ENCODE measurements at places on chromosomes 6 and 20.

- DNase-seq: peak; percentile 3
Observed at GRCh38 chr6:63941747-63942470, 306.3 kb downstream of the PHF3 start.

- DNase-seq: peak; percentile 10
Observed at GRCh38 chr6:39923394-39923793, 10.9 kb downstream of the MOCS1 start.

GRCh38 chr6:13978102-13978640, 53.4 kb downstream of the RNF182 start:
- no peak for DNase-seq

- no peak for DNase-seq
Observed at GRCh38 chr20:59948828-59949720, 8.9 kb downstream of the FAM217B start.

DNA sequence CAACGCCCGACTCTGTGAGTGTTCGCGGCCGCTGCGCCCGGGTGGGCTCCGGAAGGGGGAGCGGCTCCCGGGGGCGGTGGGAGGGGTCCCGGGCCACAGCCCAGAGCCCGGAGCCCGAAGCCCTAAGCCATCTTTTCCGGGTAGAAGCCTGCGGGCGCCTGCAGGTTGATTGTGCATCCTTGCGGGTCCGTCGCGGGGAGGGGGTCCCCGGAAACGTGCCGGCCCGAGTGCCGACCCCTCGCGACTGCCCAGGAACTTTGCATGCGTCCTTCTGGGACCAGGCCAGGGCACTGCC, 413 bp downstream of the PTPRA start:
- DNase-seq: no peak

GRCh38 chr20:13659288-13659687, 20.6 kb upstream of the TASP1 start:
- no peak for DNase-seq

DNA sequence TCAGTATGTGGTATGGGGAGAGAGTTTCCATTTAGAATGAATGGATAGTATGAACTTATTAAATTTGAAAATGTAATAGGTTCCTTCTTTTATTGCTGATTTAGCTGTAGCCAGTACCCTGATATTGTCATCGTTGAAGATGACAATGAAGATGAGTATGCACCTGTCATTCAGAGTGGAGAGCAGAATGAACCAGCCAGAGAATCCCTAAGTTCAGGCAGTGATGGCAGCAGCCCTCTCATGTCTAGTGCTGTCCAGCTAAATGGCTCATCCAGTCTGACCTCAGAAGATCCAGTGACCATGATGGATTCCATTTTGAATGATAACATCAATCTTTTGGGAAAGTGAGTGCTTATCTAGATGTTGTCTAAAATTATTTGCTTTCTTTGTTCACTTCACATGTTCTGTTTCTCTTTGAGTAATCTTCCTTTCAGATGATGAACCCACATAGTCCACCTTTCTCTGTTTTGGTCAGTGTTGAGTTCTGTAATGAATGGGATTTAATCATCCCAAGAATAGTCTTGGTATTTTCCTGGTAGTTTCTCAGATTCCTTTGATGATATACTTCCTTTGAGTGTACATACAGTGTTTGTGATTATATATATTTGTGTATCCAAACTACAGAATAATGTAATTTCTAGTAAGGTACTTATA, 23.3 kb downstream of the HSF2 start:
- no peak for DNase-seq

DNA sequence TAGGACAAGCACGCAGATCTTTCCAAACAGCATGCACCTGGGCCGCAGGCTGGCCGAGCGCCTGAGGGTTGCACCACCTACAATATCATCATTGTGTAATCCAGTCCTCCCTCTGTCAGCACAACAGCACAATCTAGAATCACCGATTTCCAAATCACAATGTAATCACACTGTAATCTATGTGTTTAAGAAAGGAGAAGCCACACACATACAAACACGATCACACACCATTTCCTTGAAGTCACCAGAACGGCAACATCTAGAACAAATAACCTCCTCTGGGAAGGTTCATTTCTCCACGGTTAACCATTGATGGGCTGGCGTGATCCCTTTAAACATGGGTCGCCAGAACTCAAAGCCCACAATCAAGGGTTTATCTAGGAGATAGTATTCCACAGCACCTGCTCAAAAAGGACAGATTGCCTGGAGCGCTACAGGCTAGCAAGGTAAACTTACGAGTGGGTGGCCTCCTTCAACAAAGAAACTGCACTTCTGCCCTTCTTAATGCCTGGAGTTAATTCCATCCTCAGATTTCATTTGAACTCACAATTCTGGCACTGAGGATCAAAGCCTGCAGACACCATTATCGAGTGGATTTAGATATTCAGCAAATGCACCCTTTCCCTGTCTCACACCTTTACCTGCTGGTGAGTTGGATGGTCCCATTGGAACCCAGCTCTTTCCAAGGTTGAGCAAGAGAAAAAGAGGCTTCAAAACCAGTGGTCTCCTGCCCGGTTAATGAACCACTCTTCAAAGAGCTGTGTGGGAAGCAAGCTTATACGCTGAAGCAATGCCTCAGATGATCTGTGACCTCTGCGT, 83.8 kb upstream of the FOXQ1 start:
- DNase-seq: no peak

GRCh38 chr6:106275692-106276091, 49.9 kb downstream of the ATG5 start:
- DNase-seq: no peak

DNA sequence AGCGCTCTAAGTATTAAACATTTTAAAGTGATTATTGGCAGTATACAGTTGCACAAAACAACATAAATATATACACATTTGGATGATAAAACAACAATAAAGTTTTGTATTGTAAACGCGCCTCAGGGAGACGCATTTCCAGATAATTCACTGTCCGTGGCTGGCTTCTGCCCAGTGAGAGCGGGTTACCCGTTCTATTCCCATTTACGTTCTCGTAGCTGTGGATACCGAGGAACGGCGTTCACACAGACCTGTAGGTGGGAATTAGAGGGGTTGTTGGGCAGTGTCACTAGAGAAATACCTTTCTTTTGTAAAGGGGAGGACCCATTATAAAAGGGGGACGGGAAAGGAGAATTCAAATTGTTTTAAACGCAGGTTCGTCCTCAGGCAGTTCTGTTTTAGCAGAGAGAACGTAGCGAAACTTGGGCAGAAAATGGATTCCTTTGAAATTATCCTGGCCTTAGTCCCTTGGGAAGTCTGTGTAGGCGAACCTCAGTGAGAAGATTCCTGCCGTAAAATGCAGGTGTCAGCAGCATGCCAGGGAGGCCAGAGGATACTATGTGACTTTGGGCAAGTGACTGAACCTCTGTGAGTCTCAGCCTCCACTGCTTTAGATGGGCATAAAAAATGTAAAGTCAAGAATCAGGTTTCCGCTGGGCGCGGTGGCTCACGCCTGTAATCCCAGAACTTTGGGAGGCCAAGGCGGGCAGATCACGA, 756 bp downstream of the MTG2 start:
- no peak for DNase-seq

DNA sequence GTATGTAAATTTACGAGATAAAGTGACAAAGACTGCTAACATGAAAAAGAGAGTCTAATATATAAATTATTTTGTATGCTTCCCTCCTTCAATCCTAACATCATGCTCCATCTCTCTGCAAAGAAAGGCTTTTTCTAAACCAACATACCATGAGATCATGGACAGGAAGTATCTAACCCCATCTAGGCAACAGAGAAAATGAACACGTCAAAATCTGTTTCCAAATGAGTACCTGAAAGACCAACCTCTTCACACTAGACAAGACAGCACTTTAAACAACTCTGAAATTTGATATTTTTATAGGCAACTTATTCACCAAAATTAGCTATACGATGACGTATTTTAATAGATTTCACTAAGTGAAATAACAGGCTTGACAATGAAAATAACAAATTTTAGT, 54.6 kb downstream of the MAN1A1 start:
- DNase-seq: no peak

DNA sequence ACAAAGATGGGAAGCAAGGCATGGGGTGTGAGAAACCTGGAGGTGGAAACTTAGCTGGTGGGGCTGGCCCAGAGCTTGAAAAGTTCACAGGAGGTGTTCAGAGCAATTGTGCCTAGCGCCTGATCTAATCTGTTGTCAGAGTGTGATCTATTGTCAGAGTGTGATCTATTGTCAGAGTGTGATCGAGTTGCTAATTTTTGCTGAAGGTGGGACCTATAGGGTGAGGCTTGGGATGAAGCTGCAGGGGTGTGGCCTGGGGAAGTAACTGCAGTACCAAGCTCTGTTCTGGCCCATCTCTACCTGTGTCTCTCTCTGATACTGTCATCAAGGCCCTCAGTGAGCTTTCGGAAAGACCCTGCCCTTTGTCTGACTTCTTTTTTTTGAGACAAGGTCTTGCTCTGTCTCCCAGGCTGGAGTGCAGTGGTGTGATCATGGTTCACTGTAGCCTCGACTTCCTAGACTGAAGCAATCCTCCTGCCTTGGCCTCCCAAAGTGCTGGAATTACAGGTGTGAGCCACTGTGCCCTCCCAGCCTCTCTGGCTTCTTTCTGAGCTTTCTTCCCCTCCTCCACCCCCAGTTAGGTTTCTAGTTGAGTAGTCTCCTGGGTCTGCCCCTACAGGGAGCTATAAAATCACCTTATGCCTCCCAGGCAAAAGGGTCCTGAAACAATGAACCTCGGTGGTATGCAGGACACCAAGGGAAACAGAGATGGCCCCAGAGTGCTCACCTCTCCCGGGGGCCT, 150.8 kb upstream of the RNF24 start:
- no peak for DNase-seq

GRCh38 chr6:167094820-167095637, 27.9 kb upstream of the CCR6 start:
- DNase-seq: no peak

- no peak for DNase-seq
Observed at GRCh38 chr6:91279740-91280493, 693.0 kb upstream of the MAP3K7 start.

- no peak for DNase-seq
Observed at GRCh38 chr6:56199956-56200355, 47.4 kb downstream of the COL21A1 start.

DNA sequence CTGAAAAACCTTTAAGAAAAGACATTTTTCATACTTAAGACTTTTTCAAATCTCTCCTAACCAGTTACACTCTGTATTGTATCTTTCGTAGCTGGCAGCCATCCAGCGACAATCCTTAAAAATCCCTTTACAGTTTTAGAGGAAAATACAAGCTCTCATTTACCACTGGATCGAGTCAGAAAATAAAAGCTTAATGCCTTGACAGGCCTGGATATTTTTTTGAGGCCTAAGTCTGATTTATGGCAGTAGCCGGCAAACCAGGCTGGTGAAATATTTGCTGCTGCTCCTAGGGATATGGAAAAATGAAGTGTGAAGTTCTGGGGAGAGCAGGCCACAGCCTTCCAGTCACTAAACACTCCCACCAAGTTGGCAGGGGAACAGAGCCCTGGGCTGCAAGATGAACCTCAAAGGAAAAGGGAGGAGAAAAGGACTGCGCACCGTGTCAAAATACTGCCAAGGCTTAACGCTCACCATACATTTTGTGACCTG, 213.0 kb upstream of the SUPT3H start:
- DNase-seq: no peak

- DNase-seq: peak; percentile 81
Observed at GRCh38 chr20:60249436-60249835, 291.2 kb downstream of the CDH26 start.

GRCh38 chr20:19977373-19977770, 39.8 kb upstream of the NAA20 start:
- no peak for DNase-seq

- DNase-seq: no peak
Observed at GRCh38 chr6:154937306-154938220, 57.6 kb upstream of the TIAM2 start.

- no peak for DNase-seq
Observed at GRCh38 chr6:90286884-90287488, 9.7 kb downstream of the BACH2 start.

- no peak for DNase-seq
Observed at GRCh38 chr6:1617466-1618310, 8.0 kb downstream of the FOXC1 start.

GRCh38 chr20:16314320-16314719, 258.9 kb downstream of the KIF16B start:
- no peak for DNase-seq

- DNase-seq: no peak
Observed at GRCh38 chr20:63750807-63751470, 11.4 kb downstream of the SLC2A4RG start.

GRCh38 chr6:153816366-153816765, 222.7 kb upstream of the OPRM1 start:
- DNase-seq: no peak

GRCh38 chr6:10658910-10659698, 35.3 kb downstream of the C6orf52 start:
- DNase-seq: no peak

DNA sequence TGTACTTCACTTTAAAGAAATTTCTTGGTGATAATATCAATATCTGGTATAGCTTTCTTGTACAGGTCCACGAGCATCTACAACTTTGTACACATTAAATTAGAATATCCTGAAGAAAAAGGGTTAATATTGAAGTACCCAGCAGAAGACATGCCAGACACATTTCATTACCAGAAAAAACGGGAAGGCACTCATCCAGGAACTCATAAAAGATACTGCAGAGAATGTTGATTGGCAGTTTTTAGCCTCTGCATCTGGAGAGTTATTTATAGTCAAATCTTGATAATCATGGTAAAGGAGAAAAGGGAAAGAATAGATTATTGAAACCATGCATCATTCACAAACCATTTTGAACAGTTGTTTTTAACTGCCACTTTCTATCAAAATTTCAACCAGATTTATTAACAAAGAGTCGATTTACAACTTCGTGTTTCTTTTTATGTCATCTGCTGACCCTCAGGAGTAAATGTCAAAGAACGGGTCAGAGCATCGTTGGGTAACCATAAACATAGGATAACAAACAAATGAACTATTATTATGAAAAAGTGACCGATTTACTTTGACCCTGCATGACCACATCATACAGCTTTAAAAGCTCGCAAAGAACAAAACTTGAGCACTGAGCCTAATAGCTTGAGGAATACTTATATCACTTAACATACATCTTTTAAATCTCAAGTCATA, 229.2 kb upstream of the SGK1 start:
- DNase-seq: no peak

- DNase-seq: no peak
Observed at GRCh38 chr6:166802401-166802800, 153.9 kb downstream of the RNASET2 start.
